ENCODE measurements at places on chromosomes 6 and 20.

- DNase-seq: no peak
Measured at GRCh38 chr6:111894951-111895350, 21.7 kb upstream of the FYN start.

- no peak for DNase-seq
Measured at GRCh38 chr20:51807720-51808250, 5.5 kb upstream of the SALL4 start.

- no peak for DNase-seq
Measured at GRCh38 chr6:33105916-33106871, 30.4 kb downstream of the HLA-DPB1 start.

DNA sequence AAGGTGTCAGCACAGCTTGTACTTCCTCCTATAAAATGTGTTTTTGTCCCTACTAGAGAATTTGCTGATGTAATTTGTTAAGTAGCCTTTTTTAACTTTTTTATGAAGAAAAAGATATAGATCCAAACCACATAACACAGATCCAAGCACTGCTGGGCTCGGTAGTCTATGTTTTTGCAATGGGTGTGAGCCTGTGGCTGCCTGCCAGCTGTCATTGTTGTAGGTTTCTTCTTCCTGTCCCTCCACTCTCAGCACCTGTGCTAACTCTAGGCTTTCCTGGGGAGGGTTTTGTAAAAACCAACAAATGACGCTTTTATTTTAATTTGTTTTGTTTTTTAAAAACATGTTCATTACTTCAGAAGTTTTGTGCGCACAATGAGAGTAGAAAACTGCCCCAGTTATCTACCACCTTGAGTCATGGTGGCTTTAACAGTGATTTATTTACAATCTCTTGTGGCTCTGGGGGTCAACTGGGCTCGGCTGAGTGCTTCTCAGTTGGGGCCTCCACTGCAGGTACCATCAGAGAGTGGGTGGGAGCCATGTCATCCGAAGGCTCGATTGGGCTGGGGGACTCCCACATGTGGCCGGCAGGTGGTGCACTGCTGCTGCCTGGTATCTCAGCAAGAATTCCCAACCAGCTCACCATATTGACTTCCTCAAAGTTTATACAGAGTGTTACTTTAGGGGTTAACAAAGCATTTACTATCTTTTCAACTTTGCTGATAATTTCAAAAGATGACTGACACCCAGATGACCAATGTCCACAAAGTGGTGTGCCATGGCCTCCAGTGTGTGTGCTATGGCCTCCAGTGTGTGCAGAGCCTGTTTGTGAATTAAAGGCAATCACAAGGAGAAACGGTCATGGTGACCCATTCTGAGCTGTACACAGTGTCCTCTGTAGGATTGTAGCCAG is 3.0 kb upstream of the CCR6 start:
- no peak for DNase-seq

GRCh38 chr20:46192376-46192944 is 74.3 kb downstream of the CD40 start:
- DNase-seq: no peak

DNA sequence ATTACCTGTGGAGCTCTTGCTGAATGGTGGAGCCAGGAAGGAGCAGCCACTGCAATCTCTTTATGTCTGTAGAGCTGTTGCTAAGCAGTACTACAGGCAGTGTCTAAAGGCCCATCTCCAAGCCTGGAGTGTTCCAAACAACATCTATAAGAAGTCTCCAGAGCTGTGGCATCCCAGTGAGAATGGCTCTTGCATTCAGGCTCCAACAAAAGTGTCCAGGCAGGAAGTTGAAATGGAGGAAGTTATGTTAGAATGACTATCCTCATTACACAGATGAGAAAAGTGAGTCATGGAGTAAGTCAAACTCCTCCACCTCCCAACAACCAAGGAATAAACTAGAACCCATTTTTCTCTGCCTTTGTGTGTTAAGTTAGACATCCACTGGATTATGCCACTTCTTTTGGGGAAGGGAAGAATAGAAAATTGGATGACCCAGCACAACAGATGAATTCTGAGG is 288.5 kb upstream of the STXBP5 start:
- DNase-seq: no peak

DNA sequence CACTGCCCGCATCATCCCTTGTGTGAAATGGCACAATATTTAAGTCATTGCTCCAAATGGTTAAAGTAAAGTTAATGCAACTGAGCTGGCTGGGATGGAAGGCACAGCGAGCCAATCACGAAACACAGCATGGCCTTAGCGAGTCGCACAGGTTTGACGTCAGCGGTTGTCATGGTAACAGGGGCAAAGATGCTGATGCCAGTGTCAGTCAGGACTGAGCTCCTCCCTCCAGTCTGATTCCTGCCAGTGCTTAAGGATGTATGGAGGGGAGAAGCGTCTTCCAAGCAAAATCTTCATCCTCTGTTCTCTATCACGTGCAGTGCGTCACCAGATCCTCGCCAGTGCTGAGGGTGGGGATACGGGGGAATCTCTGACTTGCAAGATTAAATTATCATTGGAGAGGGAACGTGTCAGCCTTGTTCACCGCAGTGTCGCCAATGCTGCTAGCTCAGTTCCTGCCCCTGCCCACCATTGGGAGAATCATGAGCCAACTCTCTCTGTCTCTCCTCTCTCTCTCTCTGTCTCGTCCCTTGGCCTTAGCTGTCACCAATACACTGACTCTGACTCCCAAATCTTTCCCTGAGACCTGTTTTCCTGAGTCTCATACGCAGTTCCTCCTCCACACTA is 24.5 kb downstream of the TSPYL4 start:
- no peak for DNase-seq
